ENCODE measurements at places on chromosomes 2 and 18. TPM values are rescaled to one million over a fixed set of nuclear protein-coding genes. Genes with fewer than 3 reads are reported as not detected.

DNA sequence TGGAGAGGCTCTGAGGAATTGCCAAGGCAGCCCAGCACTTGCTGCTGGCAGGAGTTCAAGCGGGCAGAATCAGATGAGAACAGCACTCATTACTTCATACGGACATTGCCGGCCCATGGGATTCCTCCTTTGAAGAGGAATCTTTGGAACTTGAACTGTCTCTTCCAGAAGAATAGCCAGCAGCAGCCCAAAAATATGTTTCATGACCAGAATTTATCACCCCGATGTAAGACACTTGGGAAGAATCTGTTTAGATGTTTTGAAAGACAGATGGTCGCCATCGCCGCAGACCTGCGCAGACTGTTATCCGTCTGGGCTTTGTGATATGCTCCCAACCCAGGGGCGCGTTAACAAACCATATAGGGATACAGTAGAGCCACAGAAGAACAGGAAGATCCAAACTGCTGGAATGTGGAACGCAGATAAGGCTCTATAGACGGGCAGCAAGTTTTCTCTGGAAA is 3.7 kb upstream of the ADI1 start:
- DNase-seq: no peak

The CLEC4F gene
- total RNA-seq: 0.19 TPM

DNA sequence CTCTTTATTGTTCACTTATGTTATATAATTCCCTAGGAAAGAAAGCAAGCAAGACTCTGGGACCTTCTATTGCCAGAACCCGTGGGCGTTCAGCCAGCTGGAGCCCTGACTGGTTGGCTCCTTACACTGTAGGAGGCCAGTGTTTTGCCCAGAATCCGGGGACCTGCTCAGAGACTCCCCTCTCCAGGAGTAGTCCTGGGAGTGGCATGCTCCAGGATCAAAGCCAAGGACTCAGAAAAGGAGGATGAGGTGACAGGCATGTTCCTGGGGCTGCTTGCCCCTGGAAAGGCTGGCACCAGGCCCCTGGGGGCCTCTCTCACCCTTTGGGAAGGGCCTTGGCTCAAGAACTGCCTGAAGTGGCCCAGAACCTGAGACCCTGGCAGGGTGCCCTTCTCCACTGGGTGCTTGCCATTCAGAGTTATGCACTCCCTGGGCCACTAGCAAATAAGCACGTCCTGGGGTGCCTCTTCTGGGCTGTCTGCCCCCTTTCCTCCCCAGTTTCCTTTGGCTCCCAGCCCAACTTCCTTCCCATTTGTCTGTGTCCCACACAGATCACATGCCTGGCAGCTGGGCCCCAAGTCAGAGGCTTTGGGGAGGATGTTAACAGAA is 19.6 kb upstream of the KIF3C start:
- no peak for DNase-seq

- DNase-seq: no peak
These were observed 167.2 kb downstream of the FBXO15 start for GRCh38 chr18:73980289-73980979.

The ALPI gene
- total RNA-seq: not detected

The CASP8 gene
- total RNA-seq: 12.2 TPM

- DNase-seq: no peak
These were observed 27.3 kb upstream of the MLPH start for GRCh38 chr2:237459741-237460174.

DNA sequence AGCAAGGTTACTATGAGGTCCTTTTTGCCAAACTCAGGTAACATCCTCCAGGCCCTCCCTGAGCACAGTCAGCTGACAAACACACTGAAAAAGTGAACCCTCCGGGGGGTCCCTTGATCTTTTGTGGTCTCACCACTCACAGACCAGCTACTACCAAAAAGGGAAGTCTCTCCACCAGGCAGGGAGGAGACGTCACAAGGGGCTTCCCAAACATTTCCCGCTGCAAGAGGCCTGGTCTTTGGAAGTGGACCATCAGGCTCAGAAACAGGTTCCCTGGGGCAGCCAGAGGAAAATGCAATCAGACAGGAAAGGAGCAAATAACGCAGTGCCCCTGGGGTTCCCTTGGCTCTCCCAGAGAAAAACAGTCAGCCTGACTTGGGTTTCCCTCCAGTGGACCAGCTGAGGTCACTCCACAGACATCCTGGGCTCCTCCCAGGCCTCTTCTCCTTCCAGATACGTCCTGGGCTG is 38.7 kb upstream of the POMC start:
- DNase-seq: no peak

DNA sequence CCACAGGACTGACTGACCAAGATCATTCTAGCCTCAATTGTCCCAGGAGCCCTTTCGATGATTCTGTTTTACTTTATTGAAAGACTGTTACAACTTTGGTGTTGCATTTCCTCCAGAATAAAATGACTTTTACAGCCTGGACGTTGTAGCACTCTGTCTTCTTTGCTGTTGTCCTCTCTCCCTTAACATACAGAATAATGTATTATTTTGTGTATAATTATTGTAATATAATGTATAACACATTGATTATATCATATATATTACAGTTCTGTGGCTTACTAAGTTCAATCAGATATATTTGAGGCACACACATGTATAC is 380 bp upstream of the FANCL start:
- DNase-seq: no peak

DNA sequence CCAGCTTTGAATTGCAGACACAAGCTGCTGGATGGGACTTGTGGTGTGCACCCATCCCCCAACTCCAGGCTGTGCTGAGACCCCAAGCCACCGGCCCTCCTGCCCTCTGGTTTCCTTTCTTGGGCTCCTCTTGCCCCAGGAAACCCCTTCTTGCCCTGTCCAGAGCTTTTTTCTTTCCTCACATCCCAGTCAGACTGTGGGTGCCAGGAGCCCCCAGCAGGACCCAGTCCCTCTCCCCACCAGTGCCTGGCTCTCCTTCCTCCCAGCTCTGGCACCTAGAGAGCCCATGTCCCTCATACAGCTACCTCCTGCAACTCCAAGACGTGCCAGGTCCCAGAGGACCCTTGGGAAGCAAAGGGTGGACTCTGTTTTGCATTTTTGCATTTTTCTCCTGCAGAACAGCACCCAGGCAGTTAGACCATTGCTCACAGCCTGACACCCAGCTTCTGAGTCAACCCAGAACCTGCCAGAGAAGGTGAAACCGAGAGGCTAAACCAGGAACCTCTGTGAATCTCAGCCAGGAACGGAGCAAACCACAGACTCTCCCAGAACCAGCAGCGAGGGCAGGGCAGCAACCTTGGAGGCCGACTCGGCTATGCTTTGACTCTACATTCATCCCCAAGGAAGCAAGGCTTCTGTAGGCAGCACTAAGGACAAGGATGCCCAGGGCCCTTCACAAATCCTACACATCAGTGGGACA is 221.1 kb downstream of the ANAPC1 start:
- DNase-seq: no peak

GRCh38 chr2:61478086-61478485 is 7.2 kb upstream of the USP34 start:
- DNase-seq: no peak

GRCh38 chr2:3460831-3461800 is 58.2 kb downstream of the ADI1 start:
- DNase-seq: no peak

The ELOA2 gene
- total RNA-seq: not detected

- DNase-seq: no peak
These were observed 161.6 kb upstream of the NCK2 start for GRCh38 chr2:105582952-105583660.

GRCh38 chr2:59297816-59298215 is 1056.7 kb upstream of the FANCL start:
- DNase-seq: no peak

The CACNB4 gene
- total RNA-seq: 0.33 TPM

DNA sequence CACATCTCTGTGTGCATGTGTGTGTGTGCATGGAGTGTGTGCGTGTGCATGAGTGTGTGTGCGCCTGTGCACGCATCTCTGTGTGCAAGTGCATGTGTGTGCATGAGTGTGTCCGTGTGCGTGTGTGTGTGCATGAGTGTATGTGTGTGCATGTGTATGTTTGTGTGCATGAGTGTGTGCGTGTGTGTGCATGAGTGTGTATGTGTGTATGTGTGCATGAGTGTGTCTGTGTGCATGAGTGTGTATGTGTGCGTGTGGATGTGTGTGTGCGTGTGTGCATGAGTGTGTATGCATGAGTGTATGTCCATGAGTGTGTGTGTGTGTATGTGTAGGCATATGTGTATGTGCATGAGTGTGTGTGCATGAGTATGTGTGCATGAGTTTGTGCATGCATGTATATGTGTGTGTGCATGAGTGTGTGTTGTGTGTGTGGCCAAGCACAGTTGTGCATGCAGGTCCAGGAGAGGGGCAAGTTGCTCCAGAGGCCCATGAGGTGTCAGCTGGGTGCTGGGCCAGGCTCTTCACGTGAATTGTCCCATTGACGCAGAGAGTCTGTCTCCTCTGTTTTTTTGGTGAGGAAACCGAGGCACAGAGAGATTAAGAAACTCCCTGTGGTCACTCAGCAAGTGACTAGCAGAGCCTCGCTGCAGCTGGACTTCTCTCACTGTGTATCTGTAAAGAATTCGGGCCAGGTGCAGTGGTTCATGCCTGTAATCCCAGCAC is 75.5 kb downstream of the ASB1 start:
- no peak for DNase-seq

DNA sequence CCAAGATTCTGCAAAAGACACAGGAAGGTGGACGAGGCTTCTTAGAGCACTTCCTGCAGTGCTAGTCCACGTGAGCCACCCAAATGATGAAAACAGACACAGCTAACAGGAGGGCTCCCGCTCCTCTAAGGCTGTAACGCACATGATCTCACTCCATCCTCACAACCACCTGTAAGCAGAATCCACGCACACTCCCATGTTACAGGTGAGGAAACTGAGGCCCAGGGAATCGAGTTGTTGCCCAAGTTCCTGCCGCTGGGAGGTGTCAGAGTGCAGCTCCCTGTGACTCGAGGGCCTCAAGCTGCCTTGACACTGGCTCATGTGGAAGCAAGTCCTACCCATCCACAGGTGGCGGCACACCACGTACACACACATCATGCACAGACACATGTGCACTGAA is 4.4 kb downstream of the DNMT3A start:
- DNase-seq: no peak

The GLB1L gene
- 5.2 TPM for total RNA-seq

GRCh38 chr2:21650569-21650968 is 526.8 kb downstream of the TDRD15 start:
- no peak for DNase-seq

DNA sequence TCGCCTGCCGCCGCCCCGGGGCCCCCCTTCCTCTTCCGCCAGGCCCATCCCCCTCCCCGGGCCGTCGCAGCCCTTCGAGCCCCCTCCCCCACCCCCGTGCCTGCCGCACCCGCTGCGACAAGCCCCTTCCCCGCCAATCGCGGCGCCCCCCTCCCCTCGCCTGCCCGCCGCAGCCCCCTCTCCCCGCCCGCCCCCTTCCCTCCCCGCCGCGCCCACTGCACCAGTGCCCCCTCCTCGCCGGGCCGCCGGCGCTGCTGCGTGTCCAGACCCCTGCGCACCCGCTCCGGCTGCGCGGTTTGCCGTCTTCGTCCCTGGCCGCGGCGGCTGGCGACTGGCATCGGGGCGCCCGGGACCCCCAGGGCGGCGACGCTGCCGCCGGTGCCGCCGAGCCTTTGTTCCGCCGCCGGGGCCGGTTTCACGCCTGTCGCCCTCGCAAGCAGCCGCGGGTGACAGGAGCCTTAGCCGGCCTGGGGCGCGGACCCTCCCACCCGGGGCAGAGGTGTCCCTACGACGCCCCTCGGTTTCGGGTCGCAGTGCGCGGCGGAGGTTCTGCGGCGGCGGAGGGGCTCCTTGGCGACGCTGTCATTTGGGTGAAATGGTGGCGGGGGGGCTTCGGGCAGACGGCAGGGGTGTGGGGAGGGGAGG is 18.1 kb downstream of the GPC1 start:
- DNase-seq: no peak

The SPAG16 gene
- 12.7 TPM for total RNA-seq

All from liver (tissue), 10 donors.